GOT3 (cell line): ENCODE measurements at places on chromosomes 6 and 20.

DNA sequence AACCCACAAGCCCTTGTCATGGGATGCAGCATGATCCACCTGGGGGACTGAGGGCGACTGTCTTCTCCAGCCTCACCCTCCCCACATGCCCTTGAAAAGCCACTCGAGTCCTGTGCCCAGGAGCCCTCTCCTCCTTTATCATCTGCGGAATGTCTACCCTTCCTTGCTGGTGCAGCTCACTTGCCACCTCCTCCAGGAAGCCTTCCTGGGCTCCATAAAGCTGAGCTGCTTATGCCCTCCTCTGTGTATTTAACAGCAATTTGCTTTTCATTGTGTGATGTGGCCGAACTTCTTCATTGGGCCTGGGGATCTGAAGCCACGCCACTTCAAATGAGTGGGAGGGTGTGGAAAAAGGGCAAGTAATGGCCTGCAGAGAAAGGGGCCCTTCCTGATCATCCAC is 17.8 kb upstream of the RBPJL start:
- DNase-seq, result no peak

DNA sequence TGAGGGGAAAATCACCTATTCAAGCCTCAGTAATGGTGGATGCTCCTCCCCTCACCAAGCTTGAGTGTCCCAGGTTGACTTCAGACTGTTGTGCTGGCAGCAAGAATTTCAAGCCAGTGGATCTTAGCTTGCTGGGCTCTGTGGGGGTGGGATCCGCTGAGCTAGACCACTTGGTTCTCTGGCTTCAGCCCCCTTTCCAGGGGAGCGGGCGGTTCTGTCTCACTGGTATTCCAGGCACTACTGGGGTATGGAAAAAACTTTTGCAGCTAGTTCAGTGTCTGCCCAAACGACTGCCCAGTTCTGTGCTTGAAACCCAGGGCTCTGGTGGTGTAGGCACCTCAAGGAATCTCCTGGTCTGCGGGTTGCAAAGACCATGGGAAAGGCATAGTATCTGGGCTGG is 42.9 kb upstream of the UFL1 start:
- DNase-seq, result no peak

- DNase-seq, result no peak
These were observed 43.4 kb downstream of the ENPP1 start for GRCh38 chr6:131851049-131851769.

DNA sequence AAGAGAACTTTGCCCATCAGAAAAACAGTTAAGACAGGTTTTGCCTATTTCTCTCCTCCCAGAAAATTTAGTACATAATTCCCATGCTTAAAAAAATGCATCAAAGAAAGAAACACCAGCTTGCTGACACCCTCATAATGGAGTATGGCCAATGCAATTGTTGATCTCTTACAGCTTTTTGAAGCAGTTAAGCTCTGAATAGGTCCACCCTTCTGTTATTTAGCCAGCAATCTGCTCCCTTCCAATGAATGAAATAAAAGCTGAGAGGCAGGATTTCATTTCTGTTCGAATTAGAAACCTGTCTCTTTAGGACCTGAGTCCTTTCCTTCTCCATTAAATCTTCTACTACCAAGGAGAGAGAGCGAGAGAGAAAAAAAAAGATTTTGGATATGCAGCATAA is 288.7 kb downstream of the RNF144B start:
- DNase-seq, result no peak

GRCh38 chr6:21826904-21827303 is 233.4 kb downstream of the SOX4 start:
- DNase-seq, result no peak

DNA sequence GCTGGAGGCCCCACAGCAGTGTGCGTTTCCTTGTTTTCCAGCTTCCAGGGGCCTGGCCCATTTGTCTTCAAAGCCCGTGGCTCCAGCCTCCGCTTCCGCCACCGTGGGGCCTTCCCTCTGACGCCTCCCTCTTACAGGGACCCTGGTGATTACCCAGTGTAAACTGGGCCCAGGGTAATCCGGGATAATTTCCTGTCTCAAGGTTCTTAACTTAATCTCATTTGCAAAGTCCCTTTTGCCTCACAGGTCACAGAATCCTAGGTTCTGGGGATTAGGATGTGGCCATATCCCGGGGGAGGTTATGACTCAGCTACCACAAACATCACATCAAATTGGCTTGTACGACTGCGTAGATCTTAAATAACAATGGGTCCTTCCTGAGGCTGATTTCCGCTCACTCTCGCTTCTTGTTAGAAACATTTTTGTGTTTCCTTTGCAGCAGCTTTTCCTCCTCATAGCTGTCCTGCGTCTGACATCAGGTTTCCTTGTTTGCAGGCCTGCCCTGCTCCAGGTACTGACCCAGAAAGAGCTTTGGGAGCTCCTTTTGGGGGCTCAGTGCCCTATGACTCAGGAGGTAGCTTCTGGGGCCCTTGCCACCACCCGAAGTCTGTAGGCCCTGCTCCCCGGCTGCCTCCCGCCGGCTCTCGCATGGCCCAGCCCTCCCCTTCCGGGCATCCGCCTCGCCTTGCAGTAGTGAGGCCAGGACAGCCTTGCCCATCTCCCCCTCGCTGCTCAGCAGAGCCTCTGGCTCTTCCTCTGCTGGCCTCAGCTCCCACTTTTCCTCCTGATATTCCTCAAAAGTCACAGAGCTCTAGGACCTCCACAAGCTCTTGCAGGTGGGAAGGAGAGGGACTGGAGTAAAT is 100.5 kb downstream of the ERMARD start:
- DNase-seq, result no peak

DNA sequence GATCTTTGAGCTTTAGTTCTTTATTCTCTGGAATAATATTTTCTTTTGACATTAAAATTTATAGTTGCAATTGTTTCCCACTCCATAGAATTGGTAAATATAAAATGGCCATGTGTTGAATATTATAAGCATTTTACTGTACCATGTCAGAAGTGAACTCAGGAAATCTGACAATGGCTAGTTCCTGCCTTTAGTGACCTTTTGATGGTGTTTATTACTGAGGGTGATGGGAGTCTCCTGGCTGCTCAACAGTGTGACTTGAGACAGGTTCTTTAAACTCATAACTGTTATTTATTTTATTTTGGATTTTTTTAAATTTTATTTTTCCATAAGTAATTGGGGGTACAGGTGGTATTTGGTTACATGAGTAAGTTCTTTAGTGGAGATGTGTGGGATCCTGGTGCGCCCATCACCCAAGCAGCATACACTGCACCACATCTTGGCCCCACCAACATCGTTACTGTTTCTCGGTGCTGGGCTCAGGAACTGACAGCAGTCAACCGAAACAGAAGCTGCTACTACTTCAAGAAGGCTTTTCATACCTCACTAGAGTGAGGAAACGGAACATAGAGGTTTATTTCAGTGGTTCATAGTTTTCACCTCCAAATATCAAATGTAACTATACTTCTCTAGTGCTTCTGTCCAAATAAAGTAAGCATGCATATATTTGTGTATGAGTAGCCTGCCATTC is 90.4 kb downstream of the PLEKHG1 start:
- no peak for DNase-seq

- no peak for DNase-seq
These were observed 37.1 kb upstream of the RPS6KA2 start for GRCh38 chr6:166664135-166664534.

GRCh38 chr6:2980465-2980855 is 9.1 kb upstream of the SERPINB6 start:
- no peak for DNase-seq

GRCh38 chr6:116568111-116568510 is 3.2 kb upstream of the RWDD1 start:
- no peak for DNase-seq

- no peak for DNase-seq
These were observed 54.5 kb downstream of the TRMT11 start for GRCh38 chr6:126040826-126041225.

- DNase-seq, result no peak
These were observed 96.4 kb upstream of the FOXC1 start for GRCh38 chr6:1513215-1513780.

DNA sequence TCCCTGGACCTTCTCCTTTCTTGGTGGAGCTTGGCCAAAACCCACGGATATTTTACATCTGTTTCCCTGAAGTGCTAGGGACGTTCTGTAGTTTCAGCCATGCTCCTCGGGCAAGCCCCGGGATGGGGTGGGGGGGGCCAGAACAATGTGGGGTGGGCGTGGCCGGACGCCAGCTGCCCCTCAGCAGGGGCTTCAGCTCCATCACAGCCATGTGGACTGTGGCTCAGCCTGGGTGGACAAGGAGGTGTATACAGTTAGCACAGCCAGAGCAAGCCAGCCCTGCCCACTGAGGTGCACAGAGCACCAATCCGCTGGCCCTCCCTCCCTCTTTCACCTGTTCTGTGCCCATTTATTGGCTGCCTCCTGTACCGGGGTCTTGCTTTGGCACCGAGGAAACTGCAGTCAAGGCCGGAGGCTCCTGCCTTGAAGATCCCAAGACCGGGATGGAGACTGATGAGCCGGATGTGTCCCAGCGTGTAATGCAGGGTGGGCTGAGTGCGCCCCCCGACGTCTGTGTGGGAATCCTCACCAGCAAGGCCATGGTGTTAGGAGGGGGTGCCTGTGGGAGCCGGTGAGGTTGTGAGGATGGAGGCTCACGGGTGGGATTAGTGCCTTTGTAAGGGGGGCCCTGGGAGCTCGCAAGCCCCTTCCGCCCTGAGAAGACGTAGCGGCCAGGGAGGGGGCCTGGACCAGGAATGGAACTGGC is 28.0 kb downstream of the FRMD1 start:
- no peak for DNase-seq

DNA sequence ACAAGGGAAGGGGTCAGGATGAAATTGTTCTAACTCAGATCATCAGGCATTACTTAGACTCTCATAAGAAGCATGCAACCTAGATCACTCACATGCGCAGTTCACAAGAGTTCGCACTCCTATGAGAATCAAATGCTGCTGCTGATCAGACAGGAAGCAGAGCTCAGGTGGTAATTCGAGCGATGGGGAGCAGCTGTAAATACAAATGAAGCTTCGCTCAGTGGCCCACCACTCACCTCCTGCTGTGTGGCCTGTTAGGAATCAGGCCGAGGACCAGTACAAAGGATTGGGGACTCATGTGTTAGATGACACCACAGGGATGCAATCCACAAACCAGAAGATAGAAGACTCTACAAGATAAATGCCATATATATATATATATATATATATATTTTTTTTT is 31.5 kb upstream of the TOP1 start:
- DNase-seq, result no peak

GRCh38 chr20:41531518-41532275 is 86.5 kb downstream of the CHD6 start:
- DNase-seq, result no peak

DNA sequence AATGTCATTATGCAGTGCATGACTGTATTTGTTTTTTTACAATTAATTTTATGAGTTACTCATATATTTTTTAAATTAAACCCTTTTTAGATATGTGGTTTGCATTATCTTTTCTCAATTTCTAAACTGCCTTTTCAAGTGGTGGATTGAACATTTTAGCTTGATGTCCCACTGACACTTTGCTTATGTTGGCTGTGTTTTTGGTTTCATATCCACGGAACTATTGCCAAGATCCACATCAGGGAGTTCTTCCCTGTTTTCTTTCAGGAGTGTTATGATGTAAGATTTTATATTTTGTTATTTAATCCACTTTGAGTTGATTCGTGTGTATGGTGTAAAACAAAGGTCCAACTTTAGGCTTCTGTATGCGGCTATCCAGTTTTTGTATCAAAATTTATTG is 1144.9 kb upstream of the EYS start:
- DNase-seq, result no peak

DNA sequence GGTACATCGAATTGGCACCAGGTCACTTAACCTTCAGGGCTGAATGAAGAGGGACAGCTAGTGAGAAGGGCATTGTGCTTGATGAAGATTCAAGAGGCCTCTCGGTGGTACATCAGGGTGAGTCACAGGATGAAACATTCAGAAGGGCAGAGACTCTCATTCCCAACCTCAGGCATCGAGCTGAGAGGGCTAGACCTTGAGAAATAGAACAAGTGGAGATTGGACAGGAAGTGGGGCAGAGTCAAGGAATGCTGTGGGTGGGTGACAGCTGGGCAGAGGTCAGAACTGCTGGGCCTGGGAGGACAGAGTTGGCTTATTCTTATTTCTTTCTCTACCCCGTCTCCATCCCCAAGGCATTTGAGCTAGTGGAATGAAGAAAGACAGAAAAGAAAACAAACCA is 126.0 kb downstream of the SCML4 start:
- DNase-seq, result no peak

DNA sequence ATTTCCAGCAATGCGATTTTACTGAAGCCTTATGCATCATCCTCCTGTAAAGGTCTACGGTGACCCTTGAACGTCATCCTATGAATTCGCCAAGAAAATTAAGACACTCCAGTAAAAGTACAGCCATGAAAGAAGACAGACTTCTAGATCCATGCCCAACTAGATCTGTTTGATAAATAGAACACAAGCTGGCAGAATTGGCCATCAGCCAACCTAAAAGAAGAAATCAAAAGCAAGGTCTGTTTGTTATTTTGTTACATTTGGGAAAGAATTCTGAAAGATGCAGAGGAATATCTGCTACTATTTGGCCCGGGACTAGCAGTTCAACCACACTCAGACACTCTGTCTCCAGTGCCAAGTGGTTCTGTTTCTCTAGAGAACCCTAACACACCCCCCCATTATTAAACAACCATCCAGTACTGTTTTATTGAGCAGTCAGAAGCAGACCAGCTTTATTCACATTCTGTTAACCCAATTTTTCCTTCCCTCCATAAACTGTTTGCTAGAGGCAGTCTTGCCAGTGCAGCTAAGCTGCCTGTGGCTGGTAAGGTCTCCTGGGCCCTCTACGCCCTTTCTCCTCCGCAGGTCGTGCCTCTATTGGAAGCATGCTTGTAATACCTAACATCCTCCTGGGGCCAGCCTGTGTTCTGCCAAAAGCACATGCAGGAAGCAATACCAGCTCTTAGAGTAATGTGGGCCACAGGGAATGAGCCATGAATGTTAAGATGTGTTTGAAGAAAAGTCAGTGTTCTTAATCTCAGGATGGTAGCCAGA is 30.7 kb downstream of the LY86 start:
- DNase-seq, result no peak

GRCh38 chr6:132490478-132491204 is 22.3 kb downstream of the STX7 start:
- no peak for DNase-seq

GRCh38 chr20:44326391-44327159 is 10.3 kb upstream of the R3HDML start:
- DNase-seq, result no peak

DNA sequence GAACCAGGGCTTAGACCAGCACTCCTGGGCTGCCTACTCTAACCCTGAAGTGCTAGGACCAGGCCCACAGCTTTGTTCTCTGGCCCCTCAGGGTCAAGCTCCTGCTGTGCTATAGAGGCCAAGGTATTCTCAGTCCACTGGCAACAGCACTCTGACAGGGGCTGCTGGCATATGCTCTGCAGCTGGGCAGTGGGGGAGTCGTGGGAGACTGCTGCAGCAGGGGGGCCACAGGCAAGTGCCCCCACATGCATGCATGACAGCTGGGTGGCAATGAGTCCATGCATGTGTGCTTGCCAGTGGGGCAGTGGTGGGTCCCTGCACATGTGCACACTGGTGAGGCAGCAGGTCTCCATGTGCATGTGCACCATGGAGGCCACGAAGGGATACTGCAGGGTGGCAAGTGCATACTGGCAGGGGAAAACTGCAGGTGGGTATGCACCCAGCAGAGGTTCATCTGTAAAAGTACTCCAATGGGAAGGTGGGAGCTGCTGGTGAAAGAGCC is 364.9 kb upstream of the IRAK1BP1 start:
- no peak for DNase-seq

- no peak for DNase-seq
These were observed 68.6 kb upstream of the FBXL4 start for GRCh38 chr6:99016355-99016754.
